ENCODE measurements at places on chromosomes 1 and 21.

GRCh38 chr1:232704694-232705680, 75.1 kb upstream of the SIPA1L2 start:
- no peak for DNase-seq

- DNase-seq = no peak
These were observed 116.2 kb downstream of the EIF4G3 start for GRCh38 chr1:21060523-21060922.

- DNase-seq = no peak
These were observed 19.5 kb downstream of the LRRC8C start for GRCh38 chr1:89652373-89652772.

DNA sequence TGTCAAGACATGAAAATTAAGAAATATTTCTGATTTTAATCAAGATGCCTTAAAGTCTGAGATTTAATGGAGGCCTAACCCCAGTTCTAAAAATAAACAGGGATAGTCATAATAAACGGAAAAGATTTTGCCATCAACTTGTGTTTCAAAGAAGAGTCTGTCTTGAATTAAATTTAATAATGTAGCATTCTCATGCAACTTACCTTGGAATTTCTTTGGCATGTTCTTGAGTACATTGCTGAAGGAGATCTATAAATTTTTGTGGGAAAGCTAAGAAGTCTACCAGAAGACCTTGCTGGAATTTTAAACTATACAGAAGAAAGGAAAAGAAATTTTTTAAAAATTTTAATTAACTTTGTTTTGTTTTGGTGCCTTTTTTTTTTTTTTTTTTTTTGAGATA, 10.6 kb downstream of the SASS6 start:
- no peak for DNase-seq

DNA sequence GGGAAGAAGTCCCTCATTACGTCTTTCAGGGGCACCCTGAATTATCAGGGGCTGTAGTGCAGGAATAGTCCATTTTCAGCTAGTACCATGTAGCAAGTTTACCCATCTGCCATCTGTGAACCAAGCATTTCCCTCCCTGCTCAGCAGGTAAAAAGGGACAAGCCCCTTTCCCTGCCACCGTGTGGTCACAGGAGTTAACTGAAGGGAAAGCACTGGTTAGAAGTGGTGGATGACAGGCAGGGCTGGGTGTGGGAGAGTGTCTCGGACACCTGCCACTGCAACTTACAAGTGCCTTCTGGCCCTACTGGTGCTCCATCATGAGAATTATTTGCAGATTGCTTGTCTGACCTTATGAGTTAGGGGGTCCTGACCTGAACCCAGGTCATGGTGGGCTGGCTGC, 32.0 kb upstream of the IGSF5 start:
- DNase-seq = no peak

- DNase-seq = no peak
These were observed 8.7 kb downstream of the C4BPA start for GRCh38 chr1:207112616-207113296.

DNA sequence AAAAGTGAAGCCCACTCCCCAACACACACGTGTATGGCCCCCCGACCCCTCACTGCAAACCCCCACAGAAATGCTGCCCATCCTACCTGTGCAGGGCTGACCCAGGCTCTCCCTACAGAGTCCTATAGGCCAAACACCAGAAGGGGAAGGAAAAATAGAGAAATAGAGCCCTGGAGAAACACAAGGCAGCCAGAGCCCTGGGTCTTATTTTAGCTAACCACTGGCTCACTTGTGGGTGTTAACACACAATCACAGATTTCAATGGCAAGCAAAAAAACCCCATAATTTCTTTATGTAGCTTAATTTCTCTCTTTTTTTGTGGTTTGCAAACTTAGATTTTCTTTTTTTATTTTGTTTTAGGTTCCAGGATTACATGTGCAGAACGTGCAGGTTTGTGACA, 989 bp upstream of the PIGR start:
- DNase-seq = no peak

DNA sequence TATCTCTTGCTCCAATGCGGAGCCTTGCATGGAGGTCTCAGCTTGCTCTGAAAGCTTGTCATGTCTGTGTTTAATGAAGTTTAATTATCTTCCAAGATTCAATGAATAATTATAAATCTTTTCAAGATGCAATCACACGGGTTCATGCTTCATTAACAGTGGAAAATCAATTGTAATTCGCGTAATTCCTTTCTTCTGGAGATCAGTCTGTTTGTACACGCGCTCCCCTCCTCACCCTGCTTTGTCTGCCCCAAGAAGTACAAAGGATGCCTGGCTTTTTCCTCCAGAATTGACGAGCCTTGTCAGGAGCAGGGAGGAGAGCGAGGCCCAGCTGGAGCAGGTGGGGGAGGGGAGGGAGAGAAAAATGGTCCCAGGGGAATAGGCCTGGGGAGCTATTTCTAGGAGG, 65.0 kb upstream of the DISP3 start:
- no peak for DNase-seq

- no peak for DNase-seq
These were observed 3.3 kb upstream of the UTP11 start for GRCh38 chr1:38009088-38009840.

GRCh38 chr21:32132881-32133280, 146.0 kb downstream of the MIS18A start:
- no peak for DNase-seq

DNA sequence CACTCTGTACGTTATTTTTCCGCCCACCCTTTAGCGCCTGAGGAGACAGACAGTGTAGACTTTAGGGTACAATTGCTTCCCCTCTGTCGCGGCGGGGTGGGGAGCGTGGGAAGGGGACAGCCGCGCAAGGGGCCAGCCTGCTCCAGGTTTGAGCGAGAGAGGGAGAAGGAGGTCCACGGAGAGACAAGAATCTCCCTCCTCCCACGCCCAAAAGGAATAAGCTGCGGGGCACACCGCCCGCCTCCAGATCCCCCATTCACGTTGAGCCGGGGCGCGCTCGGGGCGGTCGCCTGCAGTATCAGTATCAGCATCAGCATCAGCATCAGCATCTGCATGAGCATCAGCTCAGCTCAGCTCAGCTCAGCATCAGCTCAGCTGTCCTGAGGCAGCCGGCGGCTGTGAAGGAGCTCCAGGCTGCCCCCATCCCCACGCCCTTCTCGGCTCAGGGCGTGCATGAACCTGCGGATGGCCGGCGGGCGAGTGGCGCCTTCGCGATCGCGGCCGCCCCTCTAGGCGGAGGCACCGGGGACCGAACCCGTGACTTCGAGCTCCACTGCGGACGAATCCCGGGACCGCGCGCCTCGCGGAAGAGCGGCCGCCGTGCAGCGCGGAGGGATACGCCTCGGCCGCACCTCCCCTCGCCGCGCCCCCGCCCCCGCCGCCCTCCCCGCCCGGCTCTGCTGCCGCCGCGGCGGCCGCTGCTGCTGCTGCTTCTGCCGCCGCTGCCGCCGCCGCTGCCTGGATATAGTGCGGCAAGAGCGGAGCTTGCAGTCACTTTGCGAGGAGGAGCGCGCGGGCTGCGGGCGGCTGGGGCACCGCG, at the start of gene NCAM2:
Gene NCAM2, plus strand, starts transcription at position 774 of the 820 bp plus-strand sequence.
- no peak for DNase-seq

GRCh38 chr1:93672069-93672468, 9.6 kb downstream of the BCAR3 start:
- DNase-seq = no peak

- DNase-seq = no peak
These were observed 20.6 kb upstream of the CENPF start for GRCh38 chr1:214582289-214582891.

GRCh38 chr1:168291222-168291837, 10.7 kb downstream of the TBX19 start:
- DNase-seq = no peak

- DNase-seq = no peak
These were observed 73.9 kb downstream of the DNTTIP2 start for GRCh38 chr1:93805027-93805610.

DNA sequence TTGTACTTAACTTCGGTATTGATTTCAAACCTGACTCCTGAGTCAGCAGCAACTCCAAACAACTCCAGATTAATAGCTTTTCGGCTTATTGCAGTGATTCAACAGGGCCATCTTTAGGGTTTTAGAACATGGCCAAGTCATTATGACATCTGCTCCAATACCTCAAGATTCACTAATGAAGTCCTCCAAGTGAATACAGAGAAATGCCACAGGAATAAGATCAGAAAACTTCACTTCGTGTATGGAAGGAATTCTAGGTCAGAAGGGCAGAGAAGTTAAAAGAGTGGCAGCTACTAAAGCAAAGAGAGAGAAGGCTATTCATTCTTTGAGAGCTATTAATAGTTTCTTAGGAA, 7.6 kb upstream of the C1orf116 start:
- DNase-seq = no peak

GRCh38 chr21:45938453-45938755, 43.2 kb upstream of the COL6A1 start:
- no peak for DNase-seq

DNA sequence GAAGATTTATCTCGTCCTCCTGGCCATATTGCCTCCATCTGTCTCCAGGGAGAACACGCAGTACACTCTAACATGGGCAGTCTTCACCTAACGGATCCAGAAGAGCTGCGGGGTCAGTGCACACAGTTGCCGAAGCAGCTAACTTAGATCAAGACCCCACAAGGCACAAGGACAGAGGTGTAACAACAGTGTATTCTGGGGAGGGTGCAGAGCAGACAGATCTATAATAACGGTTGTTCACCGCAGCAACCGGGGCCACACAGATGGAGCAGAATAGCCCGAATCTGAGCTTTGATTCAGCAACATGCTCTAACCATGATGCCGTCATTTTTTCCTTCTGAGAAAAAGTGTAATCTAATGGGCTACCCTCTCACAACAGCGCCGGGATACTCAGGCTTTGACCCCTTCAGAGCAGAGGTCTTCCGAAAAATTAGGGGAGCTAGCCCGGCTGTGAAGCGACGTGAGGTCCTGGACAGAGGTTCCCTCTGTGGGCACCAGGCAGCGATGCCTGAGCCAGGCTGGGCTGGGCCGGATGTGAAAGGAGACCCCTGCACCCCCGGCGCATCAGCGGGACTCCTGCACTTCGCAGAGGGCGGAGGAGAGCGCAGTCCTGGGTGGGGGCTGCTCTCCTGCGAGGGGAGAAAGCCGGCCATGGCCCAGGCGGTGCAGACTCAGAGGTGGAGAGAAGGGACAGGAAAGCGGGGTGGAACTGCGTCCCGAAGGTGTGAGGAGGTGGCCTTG, 57.5 kb downstream of the BCL9 start:
- no peak for DNase-seq

GRCh38 chr1:245074232-245074747, 80.5 kb upstream of the KIF26B start:
- no peak for DNase-seq

GRCh38 chr1:218568962-218569550, 223.9 kb downstream of the TGFB2 start:
- no peak for DNase-seq

GRCh38 chr1:241895013-241895412, 47.0 kb downstream of the EXO1 start:
- DNase-seq = no peak

DNA sequence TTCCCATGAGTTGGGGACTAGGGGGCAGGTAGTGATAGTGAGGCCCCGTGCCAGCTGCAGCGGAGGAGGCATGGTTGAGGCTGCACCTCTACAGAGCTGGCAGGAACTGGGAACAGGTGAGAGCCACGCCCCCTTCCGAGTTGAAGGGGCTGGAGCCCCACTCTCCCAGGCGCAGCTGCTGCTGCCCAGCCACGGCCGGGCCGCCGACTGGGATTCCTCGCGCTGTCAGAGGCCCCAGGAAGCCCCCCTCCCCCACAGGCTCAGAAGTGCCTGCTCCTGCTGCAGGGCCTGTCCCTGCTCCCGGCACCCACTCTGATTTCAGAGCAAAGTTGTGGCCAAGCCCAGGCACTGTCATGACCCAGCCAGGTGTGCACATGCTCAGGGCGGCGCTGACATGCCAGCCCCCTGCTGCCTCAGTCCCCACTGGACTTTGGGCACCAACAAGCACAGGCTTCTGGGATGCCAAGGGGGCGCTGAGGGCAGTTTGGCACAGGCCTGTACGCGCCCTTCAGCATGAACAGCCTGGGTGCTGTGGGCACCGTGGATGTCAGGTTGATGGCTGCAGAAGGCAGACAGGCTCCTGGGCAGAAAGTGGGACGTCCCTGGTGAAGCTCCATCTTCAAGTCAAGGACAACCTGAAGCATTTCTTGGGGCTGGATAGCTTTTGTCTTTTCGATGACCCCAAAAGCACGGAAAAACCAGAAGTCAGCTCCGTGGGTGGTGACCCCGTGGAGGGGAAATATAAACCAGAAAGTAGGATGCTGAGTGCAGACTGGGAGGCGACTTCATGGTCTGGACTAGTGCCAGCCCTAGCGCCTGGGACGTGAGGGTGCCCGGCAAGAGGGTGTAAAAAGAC, 121.5 kb downstream of the SIM2 start:
- no peak for DNase-seq

GRCh38 chr1:1181938-1182410, 8.3 kb downstream of the TTLL10 start:
- no peak for DNase-seq

DNA sequence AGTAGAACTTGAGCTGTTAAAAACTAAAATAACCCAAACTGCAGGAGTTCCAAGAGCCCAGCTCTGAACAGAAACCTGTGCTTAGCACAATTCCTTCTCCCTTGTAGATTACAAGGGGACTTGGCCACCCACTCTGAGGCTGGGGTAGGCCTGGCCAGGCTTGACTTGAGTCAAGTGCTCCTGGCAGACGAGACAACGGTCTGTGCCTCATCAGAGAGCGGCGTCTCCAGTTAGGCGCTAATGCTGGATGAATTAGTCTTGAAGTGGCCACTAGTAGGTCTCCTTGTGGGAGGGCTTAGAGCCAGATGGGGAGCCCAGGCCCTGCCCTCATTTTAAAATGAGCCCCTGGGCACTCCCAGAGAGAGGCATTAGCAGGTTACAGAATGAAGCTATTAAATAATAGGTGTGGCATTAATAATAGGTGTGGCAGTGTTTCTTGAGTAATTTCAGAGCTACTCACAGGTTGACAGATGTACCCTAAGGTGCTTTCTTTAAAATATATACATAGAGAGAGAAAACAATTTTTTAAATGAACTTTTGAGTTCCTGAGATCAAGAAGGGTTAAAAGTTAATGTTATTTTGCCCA, 1.1 kb downstream of the EEIG2 start:
- no peak for DNase-seq

DNA sequence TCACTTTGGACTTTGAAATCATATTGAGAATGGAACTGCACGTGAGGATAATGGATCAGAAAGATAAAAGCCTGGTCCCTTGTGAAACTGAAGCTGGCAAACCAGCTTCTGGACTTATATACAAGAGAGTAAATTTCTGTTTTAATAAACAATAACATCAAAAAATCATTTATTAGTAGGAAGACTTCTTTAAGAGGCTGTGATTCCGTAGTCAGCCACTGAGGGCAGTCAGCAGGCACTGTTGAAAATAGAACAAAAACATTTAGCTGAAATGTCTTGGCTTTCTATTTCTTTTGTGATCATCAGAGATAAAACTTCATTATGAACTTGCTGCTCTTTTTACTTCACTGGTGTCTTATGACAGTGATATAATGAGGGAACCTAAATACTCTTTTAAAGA, 489.4 kb downstream of the PCP4 start:
- no peak for DNase-seq

DNA sequence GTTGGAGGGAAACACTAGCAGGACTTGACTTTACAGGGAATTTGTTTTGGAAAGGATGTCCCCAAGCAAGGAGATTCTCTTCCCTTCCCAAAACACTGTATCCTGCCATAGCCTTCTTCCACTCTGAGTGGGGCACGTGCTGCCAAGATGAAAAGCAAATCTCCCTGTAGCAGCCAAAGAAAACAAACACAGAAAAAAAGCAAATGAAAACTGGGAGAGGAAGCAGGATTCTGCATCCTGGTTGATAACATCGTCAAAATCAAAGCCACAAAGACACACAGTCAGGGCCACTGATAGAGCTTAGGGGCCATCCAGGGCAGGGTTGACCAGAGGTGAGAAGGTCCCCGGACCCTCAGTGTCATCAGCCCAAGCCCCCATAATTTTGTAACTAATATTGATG, 16.0 kb upstream of the MTARC2 start:
- DNase-seq = no peak

All from SK-N-MC (cell line).